ENCODE measurements at places on chromosomes 3 and 15.

- no peaks in the 10 kb centered on the region for H3K27me3 ChIP-seq
- no peaks in the 10 kb centered on the region for H3K4me1 ChIP-seq
- H3K36me3 ChIP-seq, result peaks cover 20% of the 10 kb centered on the region
- no peak for ATAC-seq
Observed at GRCh38 chr3:94115482-94115881, 52.6 kb downstream of the NSUN3 start.

DNA sequence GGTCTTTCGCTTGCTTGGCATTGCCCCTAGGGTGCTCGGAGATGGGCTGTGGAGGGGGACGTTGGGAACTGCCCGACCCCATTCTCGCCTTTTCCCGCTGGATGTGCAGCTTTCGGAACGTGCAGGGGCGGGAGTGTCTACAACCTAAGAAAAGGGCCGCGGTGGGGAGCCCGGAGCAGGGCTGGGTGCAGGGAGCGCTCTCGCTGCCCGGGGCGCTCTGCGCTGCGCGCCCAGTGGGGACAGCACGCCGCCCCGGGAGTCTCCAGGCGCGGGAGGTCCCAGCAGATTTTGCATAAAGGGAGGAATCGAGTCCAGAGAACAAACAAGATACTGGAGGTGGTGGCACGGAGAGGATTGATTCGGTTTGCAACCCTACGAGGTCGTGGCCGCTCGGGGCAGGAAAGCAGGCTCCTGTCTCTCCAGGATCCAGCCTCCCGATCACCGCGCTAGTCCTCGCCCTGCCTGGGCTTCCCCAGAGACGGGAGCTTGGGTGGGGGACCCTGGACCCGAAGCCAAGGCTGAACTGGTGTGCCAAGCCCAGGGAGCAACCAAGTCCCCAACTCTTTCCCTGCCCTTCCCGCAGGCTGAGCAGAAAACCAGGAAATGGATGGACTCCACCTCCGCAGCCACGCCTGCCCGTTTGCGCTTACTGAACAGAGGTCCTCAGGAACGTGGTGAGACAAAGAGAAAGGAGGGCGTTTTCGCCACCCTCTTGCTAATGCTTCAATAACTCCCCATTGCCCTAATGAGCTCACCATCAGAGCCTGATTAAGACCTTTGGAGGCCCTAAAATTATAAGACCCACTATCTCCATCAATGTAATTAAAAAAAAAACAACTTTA is 59.7 kb downstream of the NOX5 start:
- peaks cover 9% of the 10 kb centered on the region for H3K4me1 ChIP-seq
- peaks cover 67% of the 10 kb centered on the region for H3K27me3 ChIP-seq

DNA sequence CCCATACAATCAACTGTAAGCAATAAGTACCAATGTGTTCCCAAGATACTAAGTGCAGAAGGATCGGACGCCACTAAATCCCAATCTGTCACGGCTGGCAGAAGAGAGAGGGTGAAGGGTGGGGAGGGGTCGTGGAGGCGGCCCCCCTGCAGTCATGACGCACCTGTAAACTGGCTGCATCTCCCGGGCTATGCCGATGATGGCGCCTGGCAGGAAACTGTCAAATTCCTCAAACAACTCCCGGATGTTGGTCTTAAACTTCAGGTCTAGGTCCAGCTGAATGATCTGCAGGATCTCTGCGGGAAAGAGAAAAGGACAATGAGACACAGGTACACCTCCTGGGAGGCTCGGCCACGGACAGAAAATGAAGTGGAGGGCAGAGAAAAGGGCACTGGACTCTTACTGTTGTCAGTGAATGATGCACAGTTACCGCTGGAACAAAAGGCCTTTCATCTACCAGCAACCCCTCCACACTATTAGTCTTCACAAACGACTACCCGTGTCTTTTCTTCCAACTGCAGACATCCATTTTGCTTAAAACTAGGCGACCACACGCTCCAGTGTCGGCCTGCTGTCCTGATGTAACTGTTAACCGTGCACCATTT is 114.6 kb downstream of the XXYLT1 start:
- H3K4me1 ChIP-seq, result peaks cover 86% of the 10 kb centered on the region
- no peaks in the 10 kb centered on the region for H3K27me3 ChIP-seq
- H3K36me3 ChIP-seq, result no peaks in the 10 kb centered on the region
- no peak overlapping the region for H3K4me3 ChIP-seq

GRCh38 chr15:52112203-52112750 is 298 bp downstream of the BCL2L10 start:
- H3K27ac ChIP-seq, result peak overlapping the region; percentile 89
- H3K4me1 ChIP-seq, result peaks cover 33% of the 10 kb centered on the region
- H3K4me3 ChIP-seq, result peak overlapping the region; percentile 82
- H3K36me3 ChIP-seq, result no peaks in the 10 kb centered on the region
- peak; percentile 73 for ATAC-seq
- peaks cover 8% of the 10 kb centered on the region for H3K27me3 ChIP-seq

DNA sequence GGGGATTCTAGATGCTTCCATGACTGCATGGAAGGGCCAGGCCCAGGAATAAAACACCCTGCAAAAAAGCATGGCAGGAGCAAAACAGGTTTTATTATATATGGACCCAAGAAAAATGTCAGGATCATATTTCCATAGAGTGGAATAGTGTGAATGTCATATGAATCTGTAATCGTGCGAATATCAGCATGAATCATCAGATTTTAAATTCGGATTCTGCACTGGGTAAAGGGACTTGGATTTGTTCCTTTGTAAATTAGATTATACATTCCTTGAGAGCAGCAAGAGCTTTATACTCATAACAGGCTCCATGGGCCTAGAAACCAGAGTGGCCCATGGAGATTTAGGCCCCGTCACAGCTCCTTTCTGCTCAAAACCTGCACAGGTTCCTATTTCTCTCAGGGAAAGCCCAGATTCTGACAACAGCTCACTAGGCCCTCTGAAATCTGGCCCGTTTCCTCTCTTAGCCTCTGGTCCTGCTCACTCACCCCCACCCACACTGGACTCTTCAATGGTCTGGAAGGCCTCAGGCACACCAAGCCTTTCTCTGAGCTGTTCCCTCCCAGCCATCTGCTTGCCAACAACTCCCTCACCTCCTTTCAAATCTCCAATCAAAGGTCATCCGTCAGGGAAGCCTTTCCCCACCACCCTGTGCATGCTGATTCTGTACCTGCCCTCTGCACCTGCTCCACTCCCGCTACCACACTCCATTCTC is 76.0 kb downstream of the FEM1B start:
- H3K4me3 ChIP-seq, result no peak overlapping the region
- H3K36me3 ChIP-seq, result no peaks in the 10 kb centered on the region
- no peak for ATAC-seq

DNA sequence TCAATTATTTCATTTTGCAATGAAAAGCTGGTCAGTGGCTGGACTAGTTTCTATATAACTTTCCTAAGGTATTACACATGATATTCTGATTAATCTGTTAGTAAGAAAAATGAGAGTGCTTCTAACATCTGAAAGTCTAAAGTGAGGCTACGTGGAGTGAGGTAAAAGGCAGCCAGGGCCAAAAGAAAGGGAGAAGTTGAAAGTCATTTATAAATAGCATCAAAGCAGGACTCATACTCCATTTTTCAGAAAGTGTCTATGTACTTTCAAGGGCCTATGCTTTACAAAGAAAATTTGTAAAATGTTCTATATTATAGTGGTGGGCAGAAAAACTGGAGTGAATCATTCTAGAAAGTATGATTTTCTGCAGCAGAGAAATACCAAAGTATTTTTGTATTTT is 80.0 kb downstream of the CSNK1G1 start:
- H3K27ac ChIP-seq, result no peak overlapping the region
- H3K4me3 ChIP-seq, result no peak overlapping the region
- peaks cover 14% of the 10 kb centered on the region for H3K36me3 ChIP-seq

Measured in stimulated activated memory B cell treated with anti-CD40 and anti-IgM and Interleukin-4, amounts not matched to agents 10 μg/mL and 1 μg/mL and 100 μg/mL, for 72 hours (primary cell).